ENCODE measurements at places on chromosomes 4 and X. TPM values are rescaled to one million over a fixed set of nuclear protein-coding genes. Genes with fewer than 3 reads are reported as not detected.

Gene ZNF157
- polyA plus RNA-seq: 1.4 TPM

Gene CXXC4
- polyA plus RNA-seq: 9.4 TPM

Gene NCAPG
- 29.3 TPM for polyA plus RNA-seq

Gene PDZD4
- 13.7 TPM for polyA plus RNA-seq

Gene TDO2
- 4.8 TPM for polyA plus RNA-seq

Gene TCP11X2
- polyA plus RNA-seq: 2.0 TPM

Gene UGT2B15
- polyA plus RNA-seq: 0.09 TPM

Gene ABCD1
- polyA plus RNA-seq: 9.6 TPM

Gene ARFIP1
- 45.5 TPM for polyA plus RNA-seq

Gene STOX2
- 9.7 TPM for polyA plus RNA-seq

Gene HSFX1
- 2.5 TPM for polyA plus RNA-seq

Gene CSAG1
- not detected for polyA plus RNA-seq

GRCh38 chr4:42149004-42149403, 3.5 kb downstream of the BEND4 start:
- DNase-seq: no peak

DNA sequence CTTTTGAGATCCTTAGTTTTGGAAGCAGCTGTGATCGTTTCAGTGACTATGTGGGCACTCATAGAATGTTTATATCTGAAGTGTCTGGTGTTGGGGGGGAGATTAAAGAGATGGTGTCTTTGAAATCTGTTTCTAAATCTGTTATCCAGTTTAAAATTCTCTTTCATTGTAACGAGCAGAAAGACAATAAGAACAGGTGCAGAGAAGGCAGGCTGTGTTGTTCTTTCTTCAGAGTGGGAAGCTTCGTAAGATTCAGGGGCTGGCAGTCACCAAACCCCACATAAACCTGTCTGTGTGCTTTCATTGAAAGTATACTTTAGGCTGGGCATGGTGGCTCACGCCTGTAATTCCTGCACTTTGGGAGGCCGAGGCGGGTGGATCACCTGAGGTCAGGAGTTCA, 16.3 kb upstream of the DHRSX start:
- no peak for DNase-seq

DNA sequence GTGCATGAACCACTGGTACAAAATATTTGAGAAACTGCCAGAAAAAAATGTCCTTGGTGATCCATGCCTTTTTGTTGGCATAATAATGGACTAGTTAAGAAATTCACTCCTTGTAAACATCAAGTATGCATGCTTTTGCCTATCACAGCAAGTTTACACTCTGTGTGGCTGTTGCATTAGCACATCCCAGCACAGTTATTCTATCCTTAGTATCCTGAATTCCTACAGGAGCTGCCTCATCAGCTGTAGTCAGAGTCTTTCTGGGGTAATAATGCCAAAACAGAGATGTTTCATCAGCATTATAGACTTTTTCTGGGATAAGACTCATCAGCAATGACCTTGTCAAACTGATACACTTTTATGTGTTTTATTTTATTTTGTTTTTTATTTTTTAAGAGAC, 82.8 kb downstream of the CHIC2 start:
- no peak for DNase-seq

- DNase-seq: no peak
Measured at GRCh38 chrX:105696870-105697269, 125.5 kb upstream of the NRK start.

DNA sequence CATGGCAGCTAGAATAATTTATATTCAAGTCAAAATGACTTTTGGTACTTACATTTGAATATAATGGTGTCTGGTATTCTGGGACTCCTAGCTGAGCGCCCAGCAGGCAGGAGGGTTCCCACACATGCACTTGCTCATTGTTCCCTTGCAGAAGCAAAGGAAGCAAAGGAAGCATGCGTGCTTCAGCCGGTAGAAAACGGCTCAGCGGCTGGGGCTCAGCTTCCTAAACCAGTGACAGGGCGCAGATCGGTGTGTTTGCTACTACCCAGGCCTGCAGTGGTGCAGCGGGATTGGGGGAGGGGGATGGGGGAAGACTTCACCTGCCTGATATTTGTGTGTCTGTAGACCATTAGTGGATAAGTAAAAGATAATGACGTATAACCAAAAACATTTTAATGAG, 978.3 kb upstream of the TENM3 start:
- no peak for DNase-seq

DNA sequence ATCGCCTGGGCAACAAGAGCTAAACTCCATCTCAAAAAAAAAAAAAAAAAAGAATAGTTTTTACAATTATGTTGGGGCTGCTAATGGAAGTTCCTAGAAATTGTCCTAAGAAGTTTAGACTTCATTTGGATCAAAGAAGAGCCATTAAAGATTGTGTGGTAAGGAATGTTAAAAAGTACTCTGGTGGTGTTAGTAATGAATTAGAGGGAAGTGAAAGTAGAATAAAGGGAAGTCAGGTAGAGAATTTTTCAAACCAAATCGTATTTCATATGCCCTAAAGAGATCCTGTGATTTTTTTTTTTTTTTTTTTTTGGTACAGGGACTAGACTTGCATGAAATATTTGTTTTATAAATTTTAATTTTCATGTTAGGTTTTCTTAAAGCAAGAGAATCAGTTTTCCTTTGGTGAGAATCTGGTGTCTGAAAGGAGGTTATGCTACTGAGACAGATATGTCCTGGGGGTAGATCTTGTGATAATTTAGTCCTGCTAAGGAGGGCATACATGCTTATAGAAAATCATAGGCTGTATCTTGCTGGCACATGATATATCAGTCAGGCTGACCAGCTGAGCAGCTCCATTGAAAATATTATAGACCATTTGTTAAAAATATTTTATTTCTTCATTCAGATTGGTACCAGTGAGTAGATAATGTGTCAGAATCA, 10.7 kb downstream of the SEC24B start:
- DNase-seq: no peak

DNA sequence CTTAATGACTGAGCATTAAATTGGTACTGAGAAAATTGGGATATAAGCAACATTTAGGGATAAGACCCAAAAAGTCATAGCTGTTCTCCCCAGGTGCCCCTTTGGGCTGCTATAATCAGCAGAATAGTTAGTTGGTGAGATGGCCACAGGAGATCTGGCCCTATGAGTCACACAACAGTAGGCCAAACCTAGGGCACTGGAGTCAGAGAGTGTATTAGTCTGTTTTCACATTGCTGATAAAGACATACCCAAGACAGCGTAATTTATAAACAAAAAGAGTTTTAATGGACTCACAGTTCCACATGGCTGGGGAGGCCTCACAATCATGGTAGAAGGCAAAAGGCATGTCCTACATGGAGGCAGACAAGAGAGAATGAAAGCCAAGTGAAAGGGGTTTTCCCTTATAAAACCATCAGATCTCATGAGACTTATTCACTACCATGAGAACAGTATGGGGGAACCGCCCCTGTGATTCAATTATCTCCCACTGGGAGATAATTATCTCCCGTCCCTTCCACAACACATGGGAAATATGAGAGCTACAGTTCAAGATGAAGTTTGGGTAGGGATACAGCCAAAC, 338.3 kb upstream of the NR3C2 start:
- no peak for DNase-seq

- no peak for DNase-seq
Measured at GRCh38 chr4:82889287-82889686, 1.7 kb downstream of the SEC31A start.

- no peak for DNase-seq
Measured at GRCh38 chrX:65925592-65925991, 114.3 kb downstream of the VSIG4 start.

DNA sequence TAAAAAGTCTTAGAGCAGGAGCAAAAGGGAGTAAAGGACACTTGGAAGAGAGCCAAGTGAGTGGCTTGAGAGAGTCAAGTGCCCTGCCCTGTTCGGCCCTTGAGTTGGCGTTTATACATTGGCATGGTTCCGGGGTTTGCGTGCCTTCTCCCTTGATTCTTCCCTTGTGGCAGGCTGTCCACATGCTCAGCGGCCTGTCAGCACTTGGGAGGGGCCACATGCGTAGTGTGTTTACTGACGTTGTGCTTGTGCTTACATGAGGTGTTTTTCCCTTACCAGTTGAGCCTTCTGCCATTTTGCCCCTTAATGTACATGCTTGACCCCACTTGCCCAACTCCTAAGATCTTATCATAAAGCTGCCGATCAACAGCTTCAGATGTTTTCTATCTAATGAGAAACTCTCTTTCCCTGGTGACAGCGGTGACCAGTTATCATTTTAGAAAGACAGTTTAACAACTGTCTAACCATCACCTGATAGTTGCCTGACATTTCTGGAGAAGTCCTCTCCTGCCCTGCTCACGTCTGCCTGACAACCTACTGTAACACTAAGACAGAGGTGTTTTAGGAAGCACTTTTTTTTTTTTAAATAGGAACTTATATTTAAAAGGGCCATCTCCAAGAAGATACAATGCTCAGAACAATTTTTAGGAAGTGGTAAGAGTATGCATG, 49.5 kb upstream of the GC start:
- DNase-seq: no peak

DNA sequence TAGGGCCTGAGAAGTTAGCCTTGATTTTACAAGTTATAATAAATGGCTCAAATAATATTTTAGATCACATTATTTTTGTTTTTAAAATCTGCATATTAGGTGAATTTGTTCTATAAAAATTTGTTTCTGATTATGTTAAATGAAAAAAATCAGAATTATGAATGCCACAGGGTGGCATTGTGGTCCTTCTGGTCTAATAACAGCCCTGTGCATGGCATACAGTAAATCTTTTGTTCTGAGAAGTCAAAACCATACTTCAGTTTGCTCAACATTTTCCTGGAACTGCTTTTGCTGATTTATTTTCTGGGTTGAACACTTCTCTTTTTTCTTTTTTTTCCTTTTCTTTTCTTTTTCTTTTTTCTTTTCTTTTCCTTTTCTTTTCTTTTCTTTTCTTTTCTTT, 101.0 kb upstream of the UBQLN2 start:
- no peak for DNase-seq

- no peak for DNase-seq
Measured at GRCh38 chrX:8960957-8961468, 72.9 kb downstream of the FAM9B start.

- no peak for DNase-seq
Measured at GRCh38 chr4:55397520-55398321, 2.0 kb downstream of the TMEM165 start.

- DNase-seq: no peak
Measured at GRCh38 chrX:34849371-34849770, 93.2 kb upstream of the FAM47B start.

Data from left renal pelvis (tissue), 4 donors.